ENCODE measurements at places on chromosomes 11 and 22. TPM values are rescaled to one million over a fixed set of nuclear protein-coding genes. Genes with fewer than 3 reads are reported as not detected.

UBXN1 gene
- total RNA-seq, result 120 TPM

OR52I2 gene
- not detected for total RNA-seq

TSGA10IP gene
- total RNA-seq, result not detected

DDI1 gene
- total RNA-seq, result not detected

UPK3A gene
- not detected for total RNA-seq

MS4A15 gene
- total RNA-seq, result not detected

TIGD3 gene
- 0.77 TPM for total RNA-seq

DBX1 gene
- not detected for total RNA-seq

GUCY1A2 gene
- total RNA-seq, result 0.06 TPM

LDHAL6A gene
- total RNA-seq, result not detected

SHANK2 gene
- total RNA-seq, result 8.5 TPM

INS gene
- total RNA-seq, result not detected

ZNF202 gene
- 13.5 TPM for total RNA-seq

KCNQ1OT1 gene
- total RNA-seq, result 0.07 TPM

CELSR1 gene
- total RNA-seq, result 29.1 TPM

GPR83 gene
- 0.06 TPM for total RNA-seq

KCNK4 gene
- 0.21 TPM for total RNA-seq

MGAT3 gene
- 0.20 TPM for total RNA-seq

OR6T1 gene
- not detected for total RNA-seq

SMIM35 gene
- total RNA-seq, result not detected

GRAMD4 gene
- 25.3 TPM for total RNA-seq

ACO2 gene
- 48.1 TPM for total RNA-seq

OR5A1 gene
- total RNA-seq, result not detected

OTUB1 gene
- total RNA-seq, result 122 TPM

LARGE2 gene
- 3.1 TPM for total RNA-seq

OR10A2 gene
- total RNA-seq, result not detected

TRAF6 gene
- 7.7 TPM for total RNA-seq

Data from A549 treated with ZK216348 at 1 μM for 4 hours (cell line).